Pancreas (tissue), 10 donors: ENCODE measurements at places on chromosomes 7 and 10.

DNA sequence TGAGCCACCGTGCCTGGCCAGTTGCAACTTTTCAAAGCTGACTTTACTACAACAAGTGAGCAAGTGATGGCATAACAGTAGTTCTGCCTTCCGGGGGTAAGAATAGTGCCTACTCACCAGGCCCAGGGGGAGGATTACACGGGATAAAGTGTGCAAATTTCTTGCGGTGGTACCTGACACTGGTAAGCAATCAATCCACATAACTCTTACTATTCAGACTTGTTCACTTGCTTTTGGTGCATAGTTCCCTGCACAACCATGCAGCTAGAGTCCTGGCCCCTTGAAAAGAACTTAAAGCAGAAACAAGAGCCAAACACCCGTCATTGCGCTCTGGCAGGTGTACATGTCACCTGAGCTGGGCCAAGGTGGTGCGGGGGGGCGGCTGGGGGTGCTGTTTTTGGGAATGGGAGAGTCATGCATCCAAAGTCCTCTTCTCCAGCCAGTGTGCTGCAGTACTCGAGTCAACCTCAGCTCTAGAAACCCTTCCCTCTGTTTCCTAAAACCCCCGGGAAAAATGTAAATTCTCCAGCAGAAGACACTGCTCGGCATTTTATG, 5.4 kb upstream of the COBL start:
- no peak overlapping the region for H3K4me3 ChIP-seq
- H3K4me1 ChIP-seq: no peaks in the 10 kb centered on the region

- H3K36me3 ChIP-seq: no peaks in the 10 kb centered on the region
- H3K27ac ChIP-seq: no peak overlapping the region
- no peak overlapping the region for H3K4me3 ChIP-seq
- H3K4me1 ChIP-seq: peaks cover 7% of the 10 kb centered on the region
- no peaks in the 10 kb centered on the region for H3K27me3 ChIP-seq
Measured at GRCh38 chr10:78524941-78525340, 491.3 kb downstream of the RPS24 start.

- H3K4me3 ChIP-seq: peak within 1 kb of the TSS; percentile 75
- peak within 1 kb of the TSS; percentile 94 for H3K27ac ChIP-seq
- H3K36me3 ChIP-seq: no peaks in the 10 kb centered on the region
- peaks cover 24% of the 10 kb centered on the region for H3K4me1 ChIP-seq
- H3K27me3 ChIP-seq: no peaks in the 10 kb centered on the region
- peak; percentile 92 for DNase-seq
Measured at GRCh38 chr7:26201247-26202018, at the start of gene CBX3. CBX3 (plus strand) TSS chr7:26201745; CDS start chr7:26202999, 1,254 bp downstream.

DNA sequence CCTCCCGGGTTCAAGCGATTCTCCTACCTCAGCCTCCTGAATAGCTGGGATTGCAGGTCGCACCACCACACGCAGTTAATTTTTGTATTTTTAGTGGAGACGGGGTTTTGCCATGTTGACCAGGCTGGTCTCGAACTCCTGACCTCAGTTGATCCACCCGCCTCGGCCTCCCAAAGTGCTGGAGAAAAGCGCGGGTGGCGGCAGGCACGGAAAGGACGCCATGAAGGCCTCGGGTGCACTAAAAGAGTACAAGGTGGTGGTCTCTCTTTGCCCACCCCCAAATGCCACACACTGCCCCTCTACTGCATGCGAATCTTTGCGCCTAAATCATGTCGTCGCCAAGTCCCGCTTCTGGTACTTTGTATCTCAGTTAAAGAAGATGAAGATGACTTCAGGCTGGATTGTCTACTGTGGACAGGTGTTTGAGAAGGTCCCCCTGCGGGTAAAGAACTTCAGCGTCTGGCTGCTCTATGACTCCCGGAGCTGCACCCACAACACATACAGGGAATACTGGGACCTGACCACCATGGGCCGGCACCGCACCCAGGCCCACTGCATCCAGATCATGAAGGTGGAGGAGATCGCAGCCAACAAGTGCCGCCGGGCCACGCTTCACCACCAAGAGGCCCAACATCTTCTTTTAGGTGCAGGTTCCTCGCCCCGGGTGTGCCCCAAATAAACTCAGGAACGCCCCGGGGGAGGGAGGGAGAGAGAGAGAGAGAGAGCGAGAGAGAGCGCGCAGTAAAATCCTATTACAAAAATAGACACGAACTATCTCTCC, 161.7 kb downstream of the HECW1 start:
- H3K36me3 ChIP-seq: no peaks in the 10 kb centered on the region
- H3K4me3 ChIP-seq: no peak overlapping the region
- H3K27me3 ChIP-seq: no peaks in the 10 kb centered on the region
- H3K4me1 ChIP-seq: no peaks in the 10 kb centered on the region
- DNase-seq: no peak

- H3K27me3 ChIP-seq: no peaks in the 10 kb centered on the region
- no peaks in the 10 kb centered on the region for H3K36me3 ChIP-seq
- H3K27ac ChIP-seq: no peak overlapping the region
- DNase-seq: no peak
- H3K4me1 ChIP-seq: no peaks in the 10 kb centered on the region
Measured at GRCh38 chr10:21808550-21808949, 195.0 kb downstream of the DNAJC1 start.

- no peak overlapping the region for H3K4me3 ChIP-seq
- peaks cover 33% of the 10 kb centered on the region for H3K36me3 ChIP-seq
- no peaks in the 10 kb centered on the region for H3K4me1 ChIP-seq
- DNase-seq: no peak
Measured at GRCh38 chr10:68742397-68742796, 21.4 kb downstream of the CCAR1 start.

DNA sequence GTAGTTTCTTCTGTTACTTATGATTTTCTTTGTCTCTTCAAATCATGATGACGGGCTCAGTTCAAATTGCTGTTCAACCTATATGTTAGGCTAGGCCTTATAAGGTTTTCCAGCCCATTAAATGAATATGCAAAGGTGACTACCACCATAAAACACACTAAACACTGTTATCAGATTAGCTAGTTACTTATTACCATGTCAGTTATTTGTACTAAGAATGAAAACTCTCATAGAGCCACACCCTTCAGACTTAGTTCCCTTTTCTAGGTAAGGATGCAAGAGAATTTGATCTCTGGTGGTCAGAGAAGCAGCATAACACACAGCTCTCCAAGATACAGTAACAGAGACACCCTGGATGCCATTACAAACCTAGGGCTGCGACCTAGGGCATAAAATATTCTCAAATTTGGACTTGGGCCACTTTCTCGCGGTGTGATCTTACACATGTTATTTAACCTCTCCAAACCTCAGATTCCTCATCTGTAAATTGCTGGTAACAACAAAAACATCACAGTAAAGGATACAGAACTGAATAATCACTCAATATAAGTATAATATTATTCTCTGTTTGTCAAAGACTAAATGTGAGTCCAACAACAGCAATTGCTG, 35.6 kb downstream of the ANKMY2 start:
- no peaks in the 10 kb centered on the region for H3K36me3 ChIP-seq
- no peak overlapping the region for H3K27ac ChIP-seq
- DNase-seq: no peak
- H3K4me3 ChIP-seq: no peak overlapping the region
- no peaks in the 10 kb centered on the region for H3K27me3 ChIP-seq

- H3K27me3 ChIP-seq: no peaks in the 10 kb centered on the region
- peak overlapping the region; percentile 84 for H3K27ac ChIP-seq
- no peak overlapping the region for H3K4me3 ChIP-seq
- no peaks in the 10 kb centered on the region for H3K4me1 ChIP-seq
Measured at GRCh38 chr7:75995052-75995471, 667 bp upstream of the TMEM120A start.

DNA sequence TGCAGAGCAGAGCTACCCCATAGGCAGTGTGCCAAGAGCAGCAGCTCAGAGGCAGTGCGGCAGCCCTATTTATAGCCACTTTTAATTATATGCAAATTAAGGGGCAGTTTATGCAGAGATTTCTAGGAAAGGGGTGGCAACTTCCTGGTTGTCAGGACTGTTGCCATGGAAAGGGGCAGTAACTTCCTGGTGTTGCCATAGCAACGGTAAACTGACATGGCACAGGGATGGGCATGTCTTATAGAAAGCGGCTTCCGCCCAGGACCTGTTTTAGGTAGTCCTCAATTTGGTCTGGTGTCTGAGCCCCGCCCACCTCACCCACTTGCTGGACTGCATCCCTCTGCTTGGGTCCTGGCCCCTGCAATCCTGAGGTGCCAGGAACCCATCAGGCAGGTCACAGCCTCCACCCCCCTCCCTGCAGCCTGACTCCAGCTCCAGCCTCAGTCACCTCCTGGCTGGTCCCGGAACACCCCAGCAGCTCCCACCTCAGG, 115.8 kb downstream of the TMEM130 start:
- H3K4me3 ChIP-seq: no peak overlapping the region
- DNase-seq: no peak
- no peaks in the 10 kb centered on the region for H3K27me3 ChIP-seq

DNA sequence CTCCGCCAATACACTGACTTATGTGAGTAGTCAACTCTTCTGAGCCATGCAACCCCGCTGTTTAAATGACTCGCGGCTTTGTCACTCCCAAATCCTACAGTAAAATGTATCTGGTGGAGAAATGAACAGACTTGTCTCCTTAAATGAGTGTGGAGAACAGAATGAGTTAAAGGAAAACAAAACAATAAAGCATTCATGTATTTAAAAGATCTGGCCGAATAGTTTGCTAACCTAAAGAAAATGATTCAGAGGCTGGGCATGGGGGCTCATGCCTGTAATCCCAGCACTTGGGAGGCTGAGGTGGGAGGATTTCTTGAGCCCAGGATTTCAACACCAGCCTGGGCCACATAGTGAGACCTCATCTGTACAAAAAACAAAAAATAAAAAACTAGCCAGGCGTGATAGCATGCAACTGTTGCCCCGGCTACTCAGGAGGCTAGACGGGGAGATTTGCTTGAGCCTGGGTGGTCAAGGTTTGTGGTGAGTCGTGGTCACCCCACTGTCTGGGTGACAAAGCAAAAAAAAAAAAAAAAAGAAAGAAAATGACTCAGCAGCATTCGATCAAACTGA, 86.5 kb upstream of the PFKP start:
- H3K36me3 ChIP-seq: no peaks in the 10 kb centered on the region
- no peak for DNase-seq
- H3K4me3 ChIP-seq: no peak overlapping the region
- no peaks in the 10 kb centered on the region for H3K4me1 ChIP-seq
- H3K27me3 ChIP-seq: no peaks in the 10 kb centered on the region
- H3K27ac ChIP-seq: no peak overlapping the region

DNA sequence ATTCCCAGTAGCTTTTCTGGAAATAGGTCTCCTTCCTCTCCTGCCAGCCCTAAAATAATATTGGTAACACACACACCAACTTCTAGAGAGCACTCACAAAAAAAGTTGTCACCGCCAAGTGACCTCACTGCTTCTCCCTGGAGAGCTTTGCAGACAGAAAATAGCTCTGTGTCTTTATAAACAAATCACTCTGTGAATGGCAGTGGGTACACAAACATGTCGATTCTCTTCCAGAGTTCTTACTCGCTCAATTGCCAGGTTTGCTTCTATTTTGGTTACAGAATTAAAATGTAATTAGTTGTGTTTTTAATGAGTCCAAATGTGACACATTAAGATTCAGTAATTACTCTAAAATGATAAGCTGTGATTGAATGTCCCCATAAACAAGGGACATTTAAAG, 649.2 kb upstream of the C7orf33 start:
- H3K36me3 ChIP-seq: no peaks in the 10 kb centered on the region
- H3K4me1 ChIP-seq: no peaks in the 10 kb centered on the region
- H3K27ac ChIP-seq: no peak overlapping the region

DNA sequence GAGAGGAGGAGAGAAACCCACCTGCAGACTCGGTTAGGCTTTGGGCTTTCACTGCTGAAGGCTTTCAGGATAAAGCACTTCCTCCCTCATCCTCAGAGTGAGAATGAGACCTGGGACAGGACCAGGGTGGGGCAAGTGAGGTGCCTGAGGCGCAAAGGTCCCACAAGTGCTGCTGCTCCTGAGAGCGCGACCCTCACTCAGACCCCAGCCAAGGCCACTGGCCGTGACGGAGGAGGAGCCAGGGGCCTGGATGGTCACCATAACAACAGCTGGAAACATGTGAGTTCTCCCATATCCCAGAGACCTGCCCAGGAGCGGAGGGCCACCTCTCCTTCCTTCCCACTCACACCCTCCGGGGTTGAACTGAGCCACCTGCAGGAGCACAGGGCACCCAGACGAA, 46.9 kb upstream of the MKRN1 start:
- H3K27me3 ChIP-seq: no peaks in the 10 kb centered on the region
- H3K36me3 ChIP-seq: no peaks in the 10 kb centered on the region
- H3K4me3 ChIP-seq: no peak overlapping the region
- H3K27ac ChIP-seq: no peak overlapping the region
- no peak for DNase-seq
- no peaks in the 10 kb centered on the region for H3K4me1 ChIP-seq

GRCh38 chr10:91434041-91434440, 23.9 kb downstream of the HECTD2 start:
- no peak overlapping the region for H3K4me3 ChIP-seq
- H3K4me1 ChIP-seq: peaks cover 13% of the 10 kb centered on the region

GRCh38 chr10:103542764-103543616, 49.5 kb downstream of the NEURL1 start:
- H3K36me3 ChIP-seq: no peaks in the 10 kb centered on the region
- no peak overlapping the region for H3K4me3 ChIP-seq
- peaks cover 23% of the 10 kb centered on the region for H3K4me1 ChIP-seq
- DNase-seq: peak; percentile 54

DNA sequence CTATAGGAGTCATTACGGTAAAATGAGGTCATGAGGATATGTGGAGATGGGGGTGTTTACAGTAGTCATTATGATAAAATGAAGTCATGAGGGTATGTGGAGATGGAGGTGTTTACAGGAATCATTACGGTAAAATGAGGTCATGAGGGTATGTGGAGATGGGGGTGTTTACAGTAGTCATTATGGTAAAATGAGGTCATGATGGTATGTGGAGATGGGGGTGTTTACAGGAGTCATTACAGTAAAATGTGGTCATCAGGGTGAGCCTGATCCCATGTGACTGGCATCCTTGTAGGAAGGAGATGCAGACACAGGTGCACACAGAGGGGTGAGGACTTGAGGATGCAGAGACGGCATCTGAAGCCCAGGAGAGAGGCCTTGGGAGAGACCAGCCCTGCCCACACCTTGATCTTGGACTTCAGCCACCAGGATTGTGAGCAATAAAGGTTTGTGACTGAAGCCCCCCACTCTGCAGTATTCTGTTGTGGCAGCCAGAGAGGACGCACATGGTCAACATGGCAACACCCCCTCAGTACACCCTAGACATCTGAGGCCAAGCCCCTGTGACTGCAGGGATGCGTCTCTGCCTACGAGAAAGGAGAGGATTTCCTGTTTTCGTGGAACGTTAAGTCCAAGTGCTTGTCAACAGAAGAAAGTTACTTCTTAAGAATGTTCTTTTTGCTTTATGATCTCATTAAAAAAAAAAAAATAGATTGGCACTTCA, 544.4 kb downstream of the DNAJB6 start:
- no peaks in the 10 kb centered on the region for H3K27me3 ChIP-seq
- no peak for DNase-seq
- no peak overlapping the region for H3K27ac ChIP-seq

DNA sequence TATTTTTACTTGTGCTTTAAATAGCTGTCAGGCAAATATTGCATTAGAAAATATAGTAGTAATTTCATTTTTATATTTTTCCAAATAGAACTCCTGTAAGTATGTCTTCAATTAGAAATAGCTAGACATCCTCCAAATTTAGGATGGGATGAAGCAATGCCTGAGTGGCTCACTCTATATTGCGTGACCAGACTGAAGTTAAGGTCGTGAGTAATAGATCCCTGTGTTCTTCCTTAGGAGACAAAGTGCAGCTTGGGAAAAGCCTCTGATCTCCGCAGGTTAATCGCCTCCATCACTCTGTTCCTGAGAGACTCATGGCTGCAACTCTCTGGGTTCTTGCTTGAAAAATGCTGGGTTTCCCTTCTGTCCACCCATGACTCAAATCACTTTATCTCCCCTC, 484.8 kb upstream of the ANKRD30A start:
- no peaks in the 10 kb centered on the region for H3K4me1 ChIP-seq
- H3K36me3 ChIP-seq: no peaks in the 10 kb centered on the region
- H3K4me3 ChIP-seq: no peak overlapping the region
- H3K27ac ChIP-seq: no peak overlapping the region
- no peaks in the 10 kb centered on the region for H3K27me3 ChIP-seq
